Stimulated activated CD8-positive, alpha-beta memory T cell treated with anti-CD3 and anti-CD28 coated beads, Interleukin-4, amount 100 ng/mL, for 48 hours (primary cell): ENCODE measurements at places on chromosomes 4 and X.

DNA sequence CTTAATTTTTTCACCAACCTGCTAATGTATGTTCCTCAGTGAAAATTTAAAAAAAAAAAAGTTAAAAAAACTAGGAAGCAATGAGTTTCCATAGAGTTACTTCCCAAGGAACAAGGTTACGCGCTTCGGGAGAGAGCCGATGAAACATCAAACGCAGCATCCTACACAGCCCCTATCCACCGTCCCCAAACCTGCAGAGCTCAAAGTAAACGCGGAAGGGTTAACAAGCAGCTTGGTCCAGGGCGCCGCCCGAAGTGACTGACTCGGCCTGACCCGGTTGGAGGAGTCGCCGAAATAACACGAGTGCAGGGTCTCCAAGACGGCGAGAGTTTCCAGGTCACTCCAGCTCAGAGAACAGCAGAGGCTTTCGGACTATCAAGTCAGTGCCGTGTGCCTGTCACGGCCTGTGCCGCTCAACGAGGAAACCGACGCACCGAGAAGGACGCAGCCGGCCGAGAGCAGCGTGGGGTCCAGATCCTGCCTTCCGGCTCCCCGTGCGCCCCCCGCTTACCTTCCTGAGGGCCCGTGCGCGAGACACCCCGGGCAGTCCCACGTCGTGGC lies 512 bp downstream of the NOP14 start:
- no peak for DNase-seq

DNA sequence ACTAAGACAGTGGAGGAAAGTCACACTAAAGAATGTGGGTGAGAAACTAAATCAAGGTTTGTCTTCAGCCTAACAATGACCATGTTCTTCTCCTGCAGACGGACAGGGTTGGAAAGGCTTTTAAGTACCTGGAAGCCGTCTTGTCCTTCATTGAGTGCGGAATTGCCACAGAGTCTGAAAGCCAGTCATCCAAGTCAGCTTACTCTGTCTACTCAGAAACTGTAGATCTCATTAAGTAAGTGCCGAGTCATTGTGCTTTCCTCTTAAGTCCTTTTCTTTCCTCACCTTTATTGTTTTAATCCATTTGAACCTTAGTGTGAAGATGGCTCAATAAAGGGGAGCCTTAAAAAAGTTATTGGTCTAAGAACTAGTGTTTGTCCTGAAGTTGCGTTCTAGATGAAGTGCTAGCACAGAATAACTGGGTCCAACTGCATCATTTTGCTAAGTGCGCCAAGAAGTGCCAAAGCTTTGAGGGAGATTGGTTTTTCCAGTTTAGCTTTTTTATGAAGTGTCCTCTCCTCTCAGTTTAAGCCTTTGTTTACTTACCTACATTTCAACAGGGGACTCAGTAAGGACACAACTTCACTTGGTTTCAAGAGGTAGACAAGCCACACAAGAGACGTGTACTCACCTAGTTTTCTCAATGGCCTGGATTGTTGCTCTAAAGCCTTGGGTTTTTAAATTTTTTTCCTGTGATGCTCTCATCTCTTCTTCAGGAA lies 89.3 kb downstream of the KLHL8 start:
- no peak for DNase-seq

- no peak for DNase-seq
These were observed 18.0 kb upstream of the TMEM131L start for GRCh38 chr4:153448003-153448731.

- DNase-seq, result no peak
These were observed 42.9 kb downstream of the AFF1 start for GRCh38 chr4:86977621-86978184.

GRCh38 chr4:173532725-173533511 lies 2.9 kb upstream of the HAND2 start:
- no peak for DNase-seq

GRCh38 chr4:135277980-135278315 lies 1076.4 kb upstream of the PABPC4L start:
- no peak for DNase-seq

DNA sequence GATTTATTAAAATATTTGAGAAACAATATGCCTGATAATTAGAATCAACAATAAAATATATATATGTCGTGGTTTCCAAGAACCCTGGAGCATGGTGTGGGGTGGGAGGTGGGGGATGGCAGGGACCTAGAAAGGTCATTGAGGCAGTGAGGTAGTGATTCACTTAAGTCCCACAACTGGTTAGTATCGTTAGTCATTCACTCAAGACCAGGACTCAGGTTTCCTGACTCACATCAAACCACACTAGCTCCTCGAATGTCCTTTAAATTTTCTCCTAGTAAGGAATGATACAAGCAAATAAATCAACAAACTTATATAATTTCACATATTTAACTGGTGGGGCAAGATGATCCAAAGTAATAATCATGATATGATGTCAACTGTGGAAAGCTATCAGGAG lies 158.8 kb upstream of the AADAT start:
- DNase-seq, result no peak

- no peak for DNase-seq
These were observed 125.2 kb downstream of the STIM2 start for GRCh38 chr4:26985873-26986272.
